ENCODE measurements at places on chromosomes 11 and 22.

DNA sequence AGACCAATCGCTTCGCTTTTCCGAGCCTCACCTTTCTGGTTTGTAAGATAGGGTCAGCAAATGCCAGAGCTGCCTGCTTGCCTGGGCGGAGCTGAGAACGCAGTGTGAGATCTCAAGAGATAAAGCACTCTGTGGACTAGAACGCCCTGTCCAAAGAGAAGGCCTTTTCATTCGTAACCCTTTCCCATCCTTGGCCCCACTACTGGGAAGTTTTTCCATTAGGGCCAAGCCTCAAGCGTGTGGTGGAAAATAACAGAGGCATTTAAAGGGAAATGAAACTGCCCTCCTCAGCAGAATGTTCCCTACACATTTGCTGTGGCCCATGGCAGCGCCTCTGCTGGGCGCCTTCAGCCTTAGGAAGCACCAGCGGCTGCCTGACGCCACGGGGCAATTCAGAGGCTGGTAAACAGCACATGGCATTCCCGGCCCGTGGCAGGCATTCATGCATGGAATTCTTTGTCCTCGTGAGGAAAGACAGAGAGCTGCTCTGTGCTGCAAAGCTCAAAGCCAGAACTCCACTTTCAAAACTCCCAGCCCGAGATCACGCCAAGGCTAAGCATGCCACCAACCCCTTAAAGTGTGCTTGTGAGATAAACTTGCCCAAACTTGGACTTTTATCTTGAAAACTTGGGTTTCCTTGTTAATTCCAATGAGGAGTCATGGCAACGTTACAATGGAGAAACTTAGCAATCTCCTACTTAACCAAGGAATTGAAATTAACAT lies 38.1 kb downstream of the AHNAK start:
- DNase-seq, result peak; percentile 93

DNA sequence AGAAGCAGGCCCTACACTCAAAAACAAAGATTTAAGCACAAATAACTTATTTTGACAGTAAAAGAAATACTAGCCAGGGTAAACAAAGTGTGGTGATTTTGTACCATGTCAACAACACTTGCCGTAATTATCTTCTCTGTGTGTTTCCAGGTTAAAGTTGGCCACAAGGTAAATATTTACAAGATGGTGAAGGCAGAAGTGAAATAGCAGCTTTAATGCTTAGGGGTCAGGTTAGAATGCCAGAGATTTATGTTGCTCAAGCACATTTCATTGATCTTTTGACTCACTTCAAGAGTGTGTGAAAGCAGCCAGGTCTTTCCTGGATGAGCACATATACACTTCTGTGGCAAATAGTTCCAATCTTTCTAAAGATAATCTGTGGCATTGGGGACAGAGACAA lies 270.2 kb upstream of the LUZP2 start:
- no peak for DNase-seq

- no peak for DNase-seq
Measured at GRCh38 chr22:37363261-37363992, 63.9 kb downstream of the ELFN2 start.

GRCh38 chr11:115409691-115410220 lies 94.5 kb downstream of the CADM1 start:
- no peak for DNase-seq

GRCh38 chr11:66258473-66258893 lies 10.0 kb upstream of the RAB1B start:
- no peak for DNase-seq

GRCh38 chr11:46039990-46040389 lies 81.3 kb downstream of the PHF21A start:
- no peak for DNase-seq

- DNase-seq, result peak; percentile 75
Measured at GRCh38 chr22:24758164-24758799, 16.2 kb downstream of the PIWIL3 start.

DNA sequence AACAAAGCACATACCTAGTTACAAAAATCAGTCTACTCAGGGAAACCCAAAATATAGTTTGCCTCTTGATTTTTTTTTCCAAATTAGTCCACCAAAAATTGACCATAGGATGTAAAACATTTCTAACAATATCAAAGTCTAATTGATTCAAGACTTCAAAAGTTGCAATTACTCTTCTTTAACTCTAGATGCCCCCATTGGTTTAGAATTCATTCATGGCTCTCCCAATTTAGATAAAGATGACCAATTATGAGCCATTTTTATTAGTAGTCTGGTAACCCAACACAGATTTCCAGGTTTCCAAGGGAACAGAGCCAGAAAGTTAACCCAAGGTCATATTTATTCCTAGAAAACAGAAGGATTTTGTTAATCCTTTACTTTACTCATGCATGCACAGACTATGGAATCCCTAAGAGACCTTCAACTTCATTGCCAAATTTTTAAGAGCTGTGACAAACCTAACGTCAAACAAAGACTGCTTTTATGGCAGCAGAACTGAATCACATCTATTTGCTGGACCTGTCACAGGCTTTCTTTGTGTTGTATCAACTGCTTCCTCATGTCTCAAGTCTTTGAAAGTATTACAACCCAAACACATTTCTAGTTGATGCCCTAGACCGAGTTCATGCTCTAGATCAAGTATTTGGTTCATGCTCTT lies 55.3 kb downstream of the C22orf42 start:
- DNase-seq, result no peak

All from RPMI8226 (cell line).